ENCODE measurements at places on chromosomes 6 and 20. TPM values are rescaled to one million over a fixed set of nuclear protein-coding genes. Genes with fewer than 3 reads are reported as not detected.

The BPIFB2 gene
- total RNA-seq = not detected

The MRPS18B gene
- 109 TPM for total RNA-seq

The TOX2 gene
- total RNA-seq = 0.20 TPM

The FAM135A gene
- total RNA-seq = 5.5 TPM

The SEL1L2 gene
- total RNA-seq = 0.64 TPM

The PROKR2 gene
- not detected for total RNA-seq

The GDAP1L1 gene
- total RNA-seq = not detected

DNA sequence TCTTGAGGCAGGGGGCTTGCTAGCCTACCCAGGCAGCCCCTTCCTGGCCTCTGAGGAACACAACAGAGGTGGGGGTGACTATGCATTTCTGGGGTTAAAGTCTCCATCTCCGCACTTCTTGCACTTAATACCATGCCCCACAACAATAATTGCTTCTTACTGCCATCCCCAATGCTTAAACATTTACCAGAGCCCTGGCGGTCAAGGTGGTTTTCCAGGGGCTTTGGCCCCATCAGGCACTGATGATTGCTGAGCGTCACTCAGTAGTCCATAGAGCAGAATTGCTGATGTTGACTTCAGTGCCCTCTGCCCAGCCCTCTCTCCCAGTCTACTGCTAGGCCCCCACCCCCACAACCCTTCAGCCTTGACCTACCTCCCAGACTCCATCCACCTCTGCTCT, 32.5 kb upstream of the KCNK5 start:
- DNase-seq = no peak

- DNase-seq = no peak
These were observed 32.1 kb downstream of the LAMA4 start for GRCh38 chr6:112221981-112222852.

GRCh38 chr6:90941885-90942284, 355.0 kb upstream of the MAP3K7 start:
- no peak for DNase-seq

DNA sequence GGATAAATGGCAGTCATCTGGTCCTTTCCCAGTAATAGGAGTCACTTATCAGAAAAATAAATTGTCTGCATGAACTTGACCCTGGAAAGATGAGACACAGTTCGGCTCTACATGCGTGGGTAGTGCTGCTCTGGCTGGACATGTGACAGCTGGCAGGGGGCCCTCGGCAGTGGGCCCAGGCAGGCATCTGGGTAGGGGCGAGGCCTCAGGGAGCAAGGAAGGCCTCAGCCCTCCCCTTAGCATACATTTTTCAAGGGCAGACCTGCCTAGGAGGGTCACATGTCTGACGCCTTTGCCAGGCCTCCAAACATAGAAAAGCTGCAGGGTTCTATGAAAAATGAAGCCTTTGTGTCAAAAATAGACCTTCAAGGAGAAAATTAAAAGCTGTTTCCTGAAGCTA, 12.8 kb upstream of the ILRUN start:
- DNase-seq = no peak

DNA sequence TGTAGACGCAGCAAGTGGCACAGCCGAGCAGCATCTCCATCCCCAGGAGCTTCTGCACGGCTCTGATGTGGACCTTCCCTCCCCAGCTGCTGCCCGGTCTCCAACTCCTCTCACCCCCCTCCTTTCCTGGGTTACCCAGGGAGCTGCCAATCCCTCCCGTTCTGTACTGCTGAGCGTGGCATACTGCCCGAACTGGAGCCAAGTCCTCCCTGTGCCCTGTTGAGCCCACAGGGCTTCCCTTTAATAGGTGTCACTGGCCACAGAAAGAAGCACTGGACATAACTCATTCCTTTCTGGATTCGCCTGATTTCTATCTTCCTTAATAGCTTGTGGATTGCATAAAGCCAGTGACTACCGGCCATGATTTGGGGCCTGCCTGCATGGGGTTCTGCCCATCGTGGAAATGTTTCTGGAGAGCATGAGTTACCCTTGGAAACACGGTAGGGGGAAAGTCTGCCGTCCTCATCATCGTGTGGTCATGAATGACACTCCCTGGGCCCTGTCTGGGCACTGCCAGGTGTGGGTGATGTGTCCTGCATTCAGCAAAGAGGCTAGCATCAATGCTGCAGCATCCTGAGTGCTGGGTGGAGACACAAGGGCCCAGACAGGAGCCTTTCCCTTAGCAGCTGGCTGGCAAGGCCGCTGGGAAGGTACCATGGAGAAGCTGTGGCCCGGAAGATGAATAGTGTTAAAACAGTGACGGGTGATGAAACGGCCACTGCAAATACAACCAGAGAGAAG, 189.7 kb downstream of the SYNDIG1 start:
- no peak for DNase-seq

DNA sequence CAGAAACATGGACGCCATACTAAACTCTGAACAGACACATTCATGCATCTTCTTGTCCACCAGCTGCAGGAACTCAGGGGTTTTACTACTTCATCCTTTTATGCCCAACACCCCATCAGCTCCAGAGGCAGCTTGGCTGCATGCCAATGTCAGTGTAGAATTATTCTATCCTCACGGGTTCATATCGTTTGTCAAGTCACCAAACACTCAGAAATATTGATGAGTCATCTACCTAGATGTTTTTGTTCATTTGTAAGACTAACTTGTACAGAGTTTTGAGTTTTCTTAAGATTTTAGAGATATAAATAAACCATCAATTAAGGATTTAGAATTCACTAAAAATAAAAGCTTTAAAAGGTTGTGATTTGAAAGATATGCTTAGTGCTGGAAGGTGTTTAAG, 590.7 kb upstream of the FLRT3 start:
- no peak for DNase-seq

DNA sequence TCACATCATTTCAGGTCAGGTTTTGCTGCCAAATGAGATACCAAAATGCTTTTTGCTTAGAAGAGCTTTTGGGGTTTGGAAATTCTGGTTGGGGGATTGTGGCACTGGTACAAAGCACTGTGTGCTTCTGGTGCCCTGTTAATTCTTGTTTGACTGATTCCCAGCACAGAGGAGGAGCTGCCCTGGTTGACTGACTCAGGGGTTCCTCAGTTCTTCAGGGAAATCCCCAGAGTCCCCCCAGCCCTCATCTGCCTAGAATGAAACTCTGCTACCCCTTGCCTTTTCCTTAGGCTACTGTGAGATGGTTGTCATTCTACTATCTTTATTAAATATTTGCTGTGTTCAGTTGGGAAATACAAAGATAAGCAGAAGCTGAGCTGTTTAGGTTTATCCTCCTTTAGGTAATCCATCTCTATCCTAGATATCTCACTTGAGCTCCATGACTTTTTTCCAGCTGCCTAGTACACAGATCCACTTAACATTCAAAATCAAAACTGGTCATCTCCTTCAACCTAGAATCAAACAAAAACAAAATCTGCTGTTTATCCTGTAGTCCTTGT, 24.9 kb upstream of the TSPYL1 start:
- DNase-seq = no peak

DNA sequence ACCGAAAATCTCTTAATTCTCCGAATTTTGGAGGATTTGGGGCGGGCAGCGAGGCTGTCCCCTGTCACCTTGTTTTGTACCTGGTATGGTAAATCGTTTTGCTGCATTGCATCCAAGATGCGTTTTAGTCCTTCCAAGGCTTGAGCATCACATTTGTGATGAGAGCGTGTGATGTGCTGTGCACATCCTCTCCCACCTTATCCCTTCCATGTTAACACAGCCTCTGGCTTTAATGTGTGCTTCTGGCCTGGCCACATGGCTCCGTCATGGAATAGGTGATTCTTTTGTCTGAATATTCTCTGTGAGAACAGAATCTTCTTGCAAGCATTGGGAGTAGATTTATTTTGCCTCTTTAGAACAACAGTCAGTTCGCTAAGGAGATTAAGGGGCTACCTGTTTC, 763 bp downstream of the TMEM14A start:
- no peak for DNase-seq

DNA sequence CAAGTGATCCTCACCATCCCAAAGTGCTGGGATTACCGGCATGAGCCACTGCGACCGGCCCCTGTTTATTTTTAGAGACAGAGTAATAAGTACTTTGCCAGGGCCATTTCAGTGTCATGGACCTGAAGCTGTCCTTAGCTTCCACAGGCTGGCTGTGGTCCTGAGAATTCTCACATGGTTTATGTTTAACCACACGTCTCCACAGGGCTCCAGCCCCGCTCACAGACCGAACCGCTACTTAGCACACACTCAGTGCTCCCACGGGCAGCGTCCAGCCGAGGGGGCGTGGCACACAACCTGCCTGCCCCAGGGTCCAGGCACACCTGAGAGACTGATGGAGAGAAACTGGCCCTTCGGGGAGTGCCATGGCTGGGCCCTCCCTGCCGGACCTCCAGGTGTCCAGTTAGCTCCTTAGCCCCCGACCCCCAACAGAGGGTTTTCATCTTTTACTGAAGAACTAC, 11.7 kb downstream of the ACSS1 start:
- peak; percentile 87 for DNase-seq

GRCh38 chr6:15936503-15936902, 192.4 kb upstream of the MYLIP start:
- no peak for DNase-seq

DNA sequence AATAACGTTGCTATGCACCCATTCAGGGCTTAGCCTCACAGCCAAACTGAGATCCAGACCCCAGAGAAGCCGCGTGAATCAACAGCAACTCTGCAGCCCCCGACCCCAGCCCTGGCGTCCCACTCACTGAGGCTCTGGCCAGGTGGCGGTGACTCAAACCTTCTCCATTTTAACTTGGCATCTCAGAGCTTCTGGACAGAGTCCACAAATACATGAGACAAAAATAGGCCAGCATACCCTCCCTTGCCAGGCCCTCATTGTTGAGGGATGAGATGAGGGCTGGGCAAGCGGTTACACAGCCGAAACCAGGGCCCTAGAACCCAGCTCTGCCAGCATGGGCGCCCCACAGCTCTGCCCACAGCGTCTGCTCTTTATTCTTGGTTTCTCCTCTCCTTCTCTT, 118.4 kb downstream of the MYLK4 start:
- DNase-seq = peak; percentile 73

DNA sequence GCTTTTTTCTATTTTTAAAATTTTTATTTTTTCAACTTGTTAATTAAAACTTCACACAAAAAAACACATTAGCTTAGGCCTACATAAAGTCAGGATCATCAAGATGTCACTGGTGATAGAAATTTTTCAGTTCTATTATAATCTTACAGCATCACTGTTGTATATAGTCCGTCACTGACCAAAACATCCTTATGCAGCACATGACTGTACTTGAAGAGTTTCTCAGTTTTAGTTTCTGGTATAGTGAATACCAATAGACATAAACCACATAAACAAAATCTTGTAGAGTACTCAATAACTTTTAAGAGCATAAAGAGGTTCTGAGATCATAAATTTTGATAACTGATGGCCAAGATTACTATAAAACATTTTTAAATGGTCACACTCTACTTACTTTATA, 71.8 kb downstream of the ASCC3 start:
- DNase-seq = no peak

- no peak for DNase-seq
These were observed 6.0 kb upstream of the IER3 start for GRCh38 chr6:30750379-30750668.

GRCh38 chr20:57508831-57509230, 16.1 kb downstream of the CTCFL start:
- DNase-seq = no peak

DNA sequence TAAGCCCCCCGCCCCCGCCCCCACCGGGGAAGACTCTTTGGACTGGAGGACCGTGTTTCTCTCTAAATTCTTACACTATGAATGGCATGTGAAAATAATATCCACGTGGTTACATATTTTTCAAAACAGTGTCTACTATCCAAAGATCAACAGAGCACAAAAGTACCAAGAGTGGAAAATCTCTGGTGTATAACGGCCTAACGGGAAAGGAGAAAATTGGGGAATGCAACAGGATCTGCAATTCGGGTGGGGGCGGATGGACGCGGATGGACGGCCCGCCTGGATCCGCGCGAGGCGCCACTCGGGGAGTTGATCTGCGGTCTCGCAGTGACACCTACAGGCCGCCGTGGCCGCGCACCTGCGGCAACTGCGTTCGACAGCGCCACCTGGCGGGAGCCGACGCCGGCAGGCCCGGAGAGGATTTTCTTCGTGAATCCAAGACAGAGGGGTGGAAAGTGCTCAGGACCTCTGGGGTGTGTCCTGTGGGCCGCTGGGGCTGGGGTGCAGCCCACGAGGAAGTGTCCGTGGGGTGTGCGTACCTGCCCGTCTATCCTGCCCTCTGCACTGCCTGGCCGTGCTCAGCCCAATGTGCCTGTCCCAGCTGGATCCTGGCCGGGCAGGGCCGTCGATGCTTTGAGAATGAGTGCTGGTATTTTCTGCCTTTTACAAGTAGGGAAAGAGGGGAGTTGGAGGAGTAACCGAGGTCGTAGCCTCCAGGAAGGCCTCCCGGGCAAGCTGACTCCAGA, 18.6 kb downstream of the ANKRD60 start:
- peak; percentile 91 for DNase-seq

- DNase-seq = no peak
These were observed 34.7 kb upstream of the SYNCRIP start for GRCh38 chr6:85677234-85677956.

All from psoas muscle (tissue), 8 donors.